ENCODE measurements at places on chromosomes 5 and 9. TPM values are rescaled to one million over a fixed set of nuclear protein-coding genes. Genes with fewer than 3 reads are reported as not detected.

- DNase-seq, result no peak
Observed at GRCh38 chr9:114409103-114409780, 21.5 kb upstream of the AKNA start.

DNA sequence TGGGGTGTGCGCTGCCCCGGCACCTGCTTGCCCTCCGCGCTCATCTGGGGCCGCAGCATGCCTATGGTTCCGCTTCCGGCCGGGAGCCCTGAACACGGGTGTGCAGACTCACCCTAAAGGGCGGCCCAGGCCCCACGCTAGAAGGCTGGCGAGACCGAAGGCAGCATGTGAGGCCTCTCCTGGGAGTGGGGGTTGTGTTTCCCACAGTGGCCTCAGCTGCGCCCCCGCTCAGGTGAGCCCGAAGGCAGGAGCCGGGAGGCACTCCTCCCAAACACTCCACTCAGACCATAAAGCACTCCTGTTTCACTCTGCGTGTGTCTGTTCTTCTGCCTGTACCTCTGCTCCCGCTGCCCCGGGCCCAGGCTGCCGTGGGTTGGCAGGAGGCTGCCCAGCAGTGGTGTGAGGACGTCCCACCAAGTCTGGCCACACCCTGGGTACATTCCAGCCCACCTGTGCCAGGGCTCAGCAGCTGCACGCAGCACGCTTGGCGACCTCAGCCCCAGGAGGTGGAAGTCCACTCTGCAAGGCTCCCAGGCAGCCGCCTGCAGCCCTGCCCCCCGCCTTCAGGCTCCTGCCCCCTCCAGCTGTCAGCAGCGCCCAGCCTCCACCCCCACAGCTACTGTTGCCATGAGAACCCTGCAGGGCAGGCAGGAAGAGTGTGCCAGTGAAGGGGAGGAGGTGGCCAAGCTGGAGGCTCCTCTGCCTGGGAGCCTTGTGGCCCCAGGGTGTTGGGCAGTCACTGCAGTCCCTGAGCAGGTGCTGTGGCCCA lies 1.2 kb upstream of the AJM1 start:
- DNase-seq, result no peak

DNA sequence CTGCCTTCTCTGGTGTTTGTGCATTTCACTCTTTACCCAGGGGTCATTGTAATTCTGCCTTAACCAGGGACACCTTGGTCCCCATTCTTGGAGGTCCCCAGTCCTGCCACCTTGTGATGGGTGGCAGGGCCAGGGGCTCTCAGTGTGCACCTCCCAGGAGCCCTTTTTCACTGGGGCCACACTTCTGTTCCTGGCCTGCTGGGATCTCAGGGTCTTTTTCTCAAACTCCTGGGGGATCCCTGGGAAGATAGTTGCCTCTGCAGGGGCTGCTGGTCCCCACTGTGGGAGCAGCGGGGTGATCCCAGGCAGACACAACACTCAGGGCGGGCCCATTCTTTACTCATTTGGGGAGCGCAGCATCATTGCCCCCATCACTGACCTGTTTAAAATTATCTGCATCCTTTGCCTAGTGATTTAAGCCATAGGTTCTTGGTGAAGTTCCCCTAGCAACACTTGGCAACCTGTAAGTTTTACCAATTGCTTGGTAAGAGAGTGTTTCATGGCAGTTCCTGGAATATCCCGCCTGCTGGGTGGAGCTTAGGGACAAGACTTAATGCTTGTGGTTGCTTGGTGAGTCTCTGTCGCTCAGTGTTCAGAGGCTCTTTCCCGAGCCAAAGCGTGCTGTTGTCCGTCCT lies 15.7 kb downstream of the PHF2 start:
- DNase-seq, result no peak

The FAM153A gene
- 4.7 TPM for total RNA-seq

GRCh38 chr9:134396825-134397224 lies 70.6 kb downstream of the RXRA start:
- peak; percentile 34 for DNase-seq

The MYOZ3 gene
- total RNA-seq, result not detected

GRCh38 chr9:100505564-100506159 lies 32.7 kb downstream of the TMEFF1 start:
- DNase-seq, result peak; percentile 75

- DNase-seq, result no peak
Observed at GRCh38 chr9:133254471-133254870, 20.5 kb downstream of the ABO start.

The BARHL1 gene
- not detected for total RNA-seq

DNA sequence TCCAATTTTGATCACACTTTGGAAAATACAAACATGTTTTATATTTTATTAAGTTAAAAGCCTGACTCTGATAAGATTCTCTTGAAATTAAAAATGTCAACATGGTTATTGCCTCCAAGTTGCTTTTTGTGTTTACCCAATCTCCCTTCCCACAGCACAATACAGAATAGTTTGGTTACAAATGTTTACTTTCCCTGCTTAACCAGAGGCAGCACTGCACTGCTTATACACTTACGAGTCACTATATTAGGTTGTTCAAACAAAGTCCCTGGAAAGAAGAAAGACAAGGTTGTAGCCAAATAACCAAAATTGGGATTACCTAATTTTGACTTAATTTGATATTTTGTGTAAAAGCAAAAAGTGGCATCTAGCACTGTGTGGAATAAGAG lies 25.9 kb downstream of the SRFBP1 start:
- DNase-seq, result no peak

- DNase-seq, result no peak
Observed at GRCh38 chr5:21918451-21918850, 934.7 kb downstream of the CDH12 start.

- DNase-seq, result no peak
Observed at GRCh38 chr9:118271936-118272335, 567.7 kb downstream of the TLR4 start.

DNA sequence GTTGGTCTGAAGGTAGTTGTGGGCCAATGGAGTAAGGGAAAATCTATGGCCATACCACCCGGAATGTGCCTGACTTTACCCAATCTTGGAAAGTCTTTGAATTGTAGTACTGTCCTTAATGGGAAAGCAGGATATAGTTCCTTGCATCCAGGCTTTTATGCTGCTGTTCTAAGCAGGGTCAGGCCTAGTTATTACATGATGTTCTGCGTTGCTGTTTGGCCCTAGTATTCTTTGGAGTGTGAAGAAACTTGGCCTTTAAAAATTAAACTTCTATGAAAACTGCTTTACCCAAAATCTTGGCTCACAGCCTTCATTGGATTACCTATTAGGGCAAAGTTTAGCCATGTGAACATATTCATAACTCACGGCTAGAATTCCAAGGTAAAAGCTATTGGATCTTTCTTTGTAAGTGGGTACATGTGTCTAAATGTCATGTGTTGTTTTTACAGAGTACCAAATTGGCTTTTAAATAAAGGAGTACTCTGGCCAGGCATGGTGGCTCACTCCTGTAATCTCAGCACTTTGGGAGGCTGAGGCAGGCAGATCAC lies 211.1 kb downstream of the DTWD2 start:
- DNase-seq, result no peak

- no peak for DNase-seq
Observed at GRCh38 chr5:73825736-73826135, 199.7 kb downstream of the ARHGEF28 start.

DNA sequence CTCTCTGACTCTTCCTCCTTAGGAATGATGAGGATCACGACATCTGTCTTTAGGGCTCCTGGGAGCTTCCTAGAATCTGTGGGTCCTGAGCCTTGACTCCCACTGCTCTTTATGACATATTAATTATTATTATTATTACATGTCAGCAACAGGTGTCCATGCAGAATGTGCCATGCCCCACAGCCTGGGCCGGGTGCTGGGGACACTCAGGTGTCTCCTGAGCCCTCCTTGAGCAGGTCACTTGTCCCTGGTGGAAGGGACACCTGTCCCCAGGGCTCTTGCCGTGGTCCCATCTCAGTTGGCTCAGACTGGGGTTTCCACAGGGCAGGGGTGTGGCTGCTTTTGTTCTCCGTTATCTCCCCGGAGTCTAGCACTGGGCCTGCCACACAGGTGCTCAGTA lies 34.2 kb downstream of the PTGES start:
- DNase-seq, result no peak

DNA sequence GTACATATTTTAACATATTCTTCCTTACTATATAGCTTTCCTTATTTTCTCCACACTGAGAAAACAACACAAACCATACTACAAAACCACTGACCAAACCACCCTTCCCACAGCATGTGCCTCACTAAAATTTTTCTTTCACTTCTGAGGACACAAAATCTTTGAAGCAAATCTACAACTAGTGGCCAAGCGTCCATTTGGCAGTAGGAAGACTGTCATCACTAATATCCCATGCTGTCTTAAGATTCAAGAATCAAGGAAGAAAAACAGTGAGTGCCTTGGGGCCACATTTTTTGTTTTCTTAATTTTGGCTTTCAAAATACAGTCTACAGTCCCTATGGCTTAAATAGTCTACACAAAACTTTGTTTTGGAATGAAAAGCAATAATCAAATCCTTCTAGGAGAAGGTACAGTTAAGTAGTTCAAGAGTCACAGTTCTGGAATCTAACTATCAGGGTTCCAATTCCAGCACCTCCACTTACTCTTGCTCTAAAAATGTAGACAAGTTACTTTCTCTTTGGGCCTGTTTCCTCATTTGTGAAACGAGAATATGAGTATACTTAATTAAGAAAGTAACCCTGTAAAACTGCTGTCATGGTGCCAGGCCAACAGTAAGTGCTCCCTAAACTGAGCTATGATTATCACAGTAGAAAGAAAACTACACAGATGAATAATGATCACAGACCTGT lies 227.9 kb downstream of the BNC2 start:
- no peak for DNase-seq

- no peak for DNase-seq
Observed at GRCh38 chr9:128431207-128431606, 10.6 kb downstream of the CERCAM start.

DNA sequence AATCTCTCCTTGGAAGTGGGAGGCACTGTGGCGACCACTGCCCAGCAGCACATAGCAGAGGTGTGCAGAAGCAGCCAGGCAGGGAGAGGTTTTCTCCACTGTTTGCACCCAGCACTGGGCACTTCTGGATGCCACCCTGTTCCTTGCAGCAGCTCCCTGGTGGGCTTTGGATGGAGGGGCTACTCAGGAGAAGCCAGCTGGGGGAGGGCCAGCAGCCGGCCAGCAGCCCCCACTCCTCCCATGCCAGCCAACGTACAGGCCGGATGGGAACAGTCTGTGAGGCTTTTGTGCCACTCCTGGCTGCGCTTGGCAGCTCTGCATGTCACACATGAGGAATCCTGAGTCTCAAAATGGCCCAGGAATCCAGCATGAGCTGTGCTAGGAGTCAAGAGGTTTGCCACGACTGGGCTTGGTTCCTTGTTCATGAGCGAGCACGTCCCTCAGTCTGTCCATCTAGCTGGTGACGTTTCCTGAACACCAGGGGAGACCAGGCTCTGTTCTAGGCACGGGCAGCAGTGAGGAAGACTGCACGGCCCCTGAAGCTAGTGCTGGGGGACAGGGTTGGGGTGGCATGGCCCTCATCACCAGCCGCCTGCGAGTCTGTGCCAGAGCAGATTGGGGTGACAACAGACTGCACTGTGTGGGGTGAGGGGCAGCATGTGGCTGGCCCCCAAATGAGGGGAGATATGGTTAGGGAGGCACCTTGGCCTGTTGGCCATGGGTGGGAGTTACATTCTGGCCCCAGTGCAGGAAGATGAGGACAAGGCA lies 10.1 kb downstream of the PHF2 start:
- DNase-seq, result no peak

The SHISAL2B gene
- total RNA-seq, result not detected

DNA sequence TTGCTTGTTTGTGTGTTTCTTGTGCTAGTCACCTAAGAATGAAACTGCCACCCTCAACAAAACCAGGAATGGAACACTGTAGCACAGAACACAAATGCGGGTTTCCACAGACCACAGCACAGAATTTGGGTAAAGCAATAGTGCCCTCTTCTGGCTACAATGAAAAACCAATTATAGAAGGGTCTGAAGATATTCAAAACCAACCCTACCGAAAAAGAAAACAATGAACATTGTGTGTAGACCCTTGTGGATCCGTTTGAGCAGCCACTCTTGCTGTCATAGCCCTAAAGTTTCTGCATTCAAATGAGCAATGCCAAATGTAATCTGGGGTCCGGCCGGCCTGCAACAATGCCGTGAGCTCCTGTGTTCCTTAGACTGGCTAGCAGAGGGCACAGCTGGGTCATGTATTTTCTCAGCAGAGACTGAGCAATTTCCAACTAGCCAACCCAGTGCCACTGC lies 8.3 kb upstream of the ENC1 start:
- peak; percentile 66 for DNase-seq

DNA sequence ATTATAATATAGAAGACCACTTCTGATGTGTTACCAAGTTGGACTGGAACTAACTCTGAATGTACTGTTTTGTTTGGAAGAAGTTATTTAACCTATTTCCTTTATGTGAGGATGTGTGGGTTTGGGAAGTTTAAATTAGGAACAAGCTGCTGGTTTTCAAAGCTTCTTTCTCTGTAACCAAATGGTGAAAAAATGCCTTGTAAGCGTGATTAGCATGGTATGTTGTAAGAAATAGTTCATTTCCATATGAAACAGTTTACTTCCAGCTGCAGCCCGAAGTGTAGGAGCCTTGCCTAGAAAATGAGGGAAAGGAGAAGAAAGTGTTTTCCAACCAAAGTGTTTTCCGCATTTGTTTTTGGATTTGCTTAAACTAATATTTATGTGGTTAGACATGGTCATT lies 36.0 kb downstream of the TTC1 start:
- no peak for DNase-seq

- DNase-seq, result no peak
Observed at GRCh38 chr9:75002422-75003023, 25.6 kb downstream of the CARNMT1 start.

The INSL6 gene
- not detected for total RNA-seq

DNA sequence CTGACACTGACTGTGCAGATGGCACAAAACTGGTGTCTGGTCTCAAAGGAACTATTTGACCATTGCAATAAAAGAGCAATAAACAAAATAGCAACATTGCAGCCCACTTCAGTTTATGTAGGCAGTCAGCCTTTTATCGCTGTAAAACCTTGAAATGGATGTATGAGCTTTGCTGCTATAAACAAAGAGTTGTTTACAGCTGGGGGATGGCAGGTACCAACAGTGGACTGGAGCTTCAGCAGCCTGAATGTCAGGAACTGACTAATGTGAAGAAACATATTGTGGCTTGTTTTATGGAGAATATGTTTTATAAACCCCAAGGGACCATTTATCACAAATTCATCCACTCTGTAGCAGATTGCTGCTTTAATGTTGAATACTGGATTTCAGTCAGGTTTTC lies 78.0 kb downstream of the PTPRD start:
- DNase-seq, result no peak

GRCh38 chr5:113090336-113091106 lies 113.9 kb downstream of the DCP2 start:
- DNase-seq, result no peak
